GM04503 (cell line): ENCODE measurements at places on chromosomes 1 and 21.

DNA sequence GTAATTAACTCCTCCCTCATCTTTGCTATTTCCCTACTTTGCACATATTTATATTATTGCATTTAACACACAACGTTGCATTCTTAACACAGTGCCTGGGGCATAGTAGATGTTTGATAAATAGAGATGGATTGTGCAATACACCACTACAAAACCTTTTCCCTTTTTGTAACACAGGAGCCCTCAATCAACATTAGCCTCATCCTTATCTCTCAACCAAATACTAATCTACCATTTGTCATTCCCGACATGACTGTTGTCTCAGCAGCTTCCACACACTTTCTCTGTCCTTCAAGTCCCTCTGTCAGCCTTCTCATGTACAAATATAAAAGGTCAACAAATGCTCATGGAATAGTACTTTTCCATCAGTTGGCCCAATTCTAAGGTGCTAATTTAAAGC is 78.9 kb upstream of the KCNK2 start:
- DNase-seq, result no peak

- no peak for DNase-seq
Measured at GRCh38 chr21:37800456-37801061, 115.7 kb downstream of the KCNJ6 start.

DNA sequence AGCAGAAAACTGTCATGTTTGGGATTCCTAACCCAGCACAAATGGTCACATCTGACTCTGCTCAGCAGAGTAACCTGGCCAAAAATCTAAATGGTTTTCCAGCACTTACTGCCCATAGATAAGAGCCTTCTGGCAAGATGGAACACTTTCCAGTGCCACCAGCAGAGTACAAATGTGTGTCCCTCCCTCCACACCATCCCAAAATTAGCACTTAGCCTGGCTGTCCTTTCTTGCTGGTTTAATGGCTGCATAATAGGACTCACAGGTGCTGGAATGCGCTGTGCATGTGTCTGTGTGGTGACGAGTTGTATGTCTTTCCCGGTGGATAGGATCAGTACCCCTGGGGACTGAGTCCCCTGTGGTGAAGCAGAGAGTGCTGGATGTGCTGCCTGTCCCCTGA is 49.8 kb upstream of the GJB5 start:
- DNase-seq, result no peak

GRCh38 chr1:109799445-109799844 is 35.7 kb upstream of the EPS8L3 start:
- DNase-seq, result no peak

- no peak for DNase-seq
Measured at GRCh38 chr1:156076609-156077429, 5.4 kb downstream of the MEX3A start.

- DNase-seq, result no peak
Measured at GRCh38 chr1:66368261-66368660, 165.7 kb upstream of the SGIP1 start.

DNA sequence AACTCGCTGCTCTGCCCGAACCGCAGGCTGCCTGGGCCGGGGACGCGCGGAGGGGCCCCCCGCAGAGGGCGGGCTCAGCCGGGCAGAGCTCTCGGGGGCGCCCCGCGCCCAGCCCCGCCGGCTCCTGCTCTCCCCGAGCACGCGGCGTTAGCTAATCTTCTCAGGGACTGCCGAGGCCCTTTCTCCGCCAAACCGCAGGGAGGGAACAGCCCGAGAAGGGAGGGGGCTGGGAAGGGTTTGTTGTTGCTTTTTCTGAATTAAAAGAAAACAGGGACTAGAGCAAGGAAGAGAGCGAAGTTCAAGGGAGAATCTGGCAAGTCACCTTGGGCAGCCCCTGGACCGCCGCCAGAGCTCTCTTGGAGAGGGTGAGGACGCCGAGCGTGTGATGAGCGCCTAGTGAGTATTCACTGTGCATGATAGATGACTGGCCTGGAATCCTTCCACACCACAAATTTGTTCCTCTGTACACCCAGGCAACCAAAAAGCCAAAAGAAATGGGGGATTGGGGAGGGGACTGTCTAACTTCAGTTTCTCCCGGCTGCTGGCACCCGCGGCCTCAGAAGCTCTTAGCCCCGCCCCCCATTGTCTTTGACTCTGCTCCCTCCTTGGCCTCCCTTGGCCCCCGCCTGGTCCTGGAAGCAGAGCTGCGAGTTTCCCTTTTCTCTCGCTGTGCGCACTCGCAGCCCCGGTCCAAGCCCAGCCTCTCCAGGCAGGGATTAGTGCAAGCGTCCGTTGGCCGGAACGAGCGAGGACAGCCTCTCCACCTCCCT is 19.7 kb upstream of the LMX1A start:
- DNase-seq, result peak; percentile 94

DNA sequence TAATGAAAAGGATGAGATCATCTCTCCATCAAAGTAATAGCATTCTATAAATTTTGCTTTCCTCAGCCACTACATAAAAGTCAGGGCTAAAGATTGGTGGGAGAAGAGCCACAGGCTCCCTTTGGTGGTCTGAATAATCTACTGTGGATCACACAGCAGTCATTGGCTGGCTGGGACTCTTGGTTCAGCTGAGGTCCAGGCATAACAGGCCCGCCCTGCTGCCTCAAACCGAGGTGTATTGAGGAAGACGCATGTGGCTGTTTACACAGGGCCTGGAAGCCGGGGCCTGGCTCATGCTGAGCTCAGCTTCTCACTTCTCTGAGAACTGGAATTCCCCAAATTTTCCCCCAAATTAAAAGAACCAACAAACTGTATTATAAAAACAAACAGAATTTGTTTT is 139.2 kb downstream of the PTPRC start:
- DNase-seq, result no peak

- no peak for DNase-seq
Measured at GRCh38 chr1:169383449-169383848, 15.5 kb downstream of the BLZF1 start.

GRCh38 chr1:157335056-157335455 is 196.9 kb upstream of the ETV3 start:
- no peak for DNase-seq

GRCh38 chr1:178238722-178239510 is 145.0 kb downstream of the RASAL2 start:
- peak; percentile 98 for DNase-seq

GRCh38 chr1:78787544-78787943 is 137.9 kb downstream of the IFI44 start:
- DNase-seq, result no peak

GRCh38 chr1:15678578-15678977 is 5.5 kb upstream of the PLEKHM2 start:
- DNase-seq, result peak; percentile 70

DNA sequence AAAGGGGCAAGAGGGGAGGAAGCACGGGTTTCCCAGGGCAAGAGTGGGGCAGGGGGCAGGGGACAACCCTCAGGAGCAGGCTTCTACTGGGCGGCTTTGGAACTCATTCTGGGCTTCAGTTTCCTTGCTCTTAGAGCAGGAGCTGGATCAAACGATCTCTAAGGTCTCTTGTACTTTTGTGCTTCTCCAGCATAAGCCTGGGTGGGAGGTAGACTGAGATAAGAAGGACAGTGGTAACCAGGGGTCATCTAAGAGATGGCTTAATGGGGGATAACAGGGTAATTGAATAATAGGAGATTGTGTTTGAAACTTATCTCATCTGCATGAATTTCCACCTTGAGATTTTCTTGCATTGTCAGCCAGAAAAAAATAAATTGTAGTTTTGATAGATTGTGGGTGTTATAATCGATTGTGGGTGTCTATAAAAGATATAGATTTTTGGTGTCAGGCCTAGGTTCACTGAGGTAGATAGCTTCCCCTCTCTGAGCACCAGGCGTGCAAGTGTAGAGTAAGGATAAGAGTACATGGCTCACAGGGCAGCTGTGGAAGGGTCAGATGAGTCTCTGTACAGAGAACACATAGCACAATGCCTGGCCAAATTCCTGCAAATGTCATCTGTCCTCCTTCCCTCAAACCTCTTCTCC is 68.0 kb downstream of the CD58 start:
- no peak for DNase-seq

- DNase-seq, result no peak
Measured at GRCh38 chr1:85201340-85202091, 700 bp upstream of the SYDE2 start.

DNA sequence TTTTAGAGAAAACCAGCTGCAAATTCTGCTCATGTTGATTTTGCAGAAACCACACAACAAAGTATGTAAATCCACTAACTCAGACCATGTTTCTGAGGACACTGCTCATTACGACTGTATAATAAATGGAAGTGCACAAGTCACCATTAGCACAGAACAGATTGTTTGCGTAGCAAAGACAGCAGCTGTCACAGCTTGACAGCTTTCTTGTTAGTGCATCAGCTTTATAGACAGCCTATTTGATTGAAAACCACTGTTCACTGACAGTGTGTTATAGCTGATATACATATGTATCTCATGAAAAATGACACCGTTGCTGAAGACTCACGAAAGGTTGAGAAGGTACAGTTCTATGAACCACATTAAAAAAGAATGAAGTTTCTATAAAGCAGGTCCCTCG is 560.2 kb upstream of the ZRANB2 start:
- DNase-seq, result no peak

DNA sequence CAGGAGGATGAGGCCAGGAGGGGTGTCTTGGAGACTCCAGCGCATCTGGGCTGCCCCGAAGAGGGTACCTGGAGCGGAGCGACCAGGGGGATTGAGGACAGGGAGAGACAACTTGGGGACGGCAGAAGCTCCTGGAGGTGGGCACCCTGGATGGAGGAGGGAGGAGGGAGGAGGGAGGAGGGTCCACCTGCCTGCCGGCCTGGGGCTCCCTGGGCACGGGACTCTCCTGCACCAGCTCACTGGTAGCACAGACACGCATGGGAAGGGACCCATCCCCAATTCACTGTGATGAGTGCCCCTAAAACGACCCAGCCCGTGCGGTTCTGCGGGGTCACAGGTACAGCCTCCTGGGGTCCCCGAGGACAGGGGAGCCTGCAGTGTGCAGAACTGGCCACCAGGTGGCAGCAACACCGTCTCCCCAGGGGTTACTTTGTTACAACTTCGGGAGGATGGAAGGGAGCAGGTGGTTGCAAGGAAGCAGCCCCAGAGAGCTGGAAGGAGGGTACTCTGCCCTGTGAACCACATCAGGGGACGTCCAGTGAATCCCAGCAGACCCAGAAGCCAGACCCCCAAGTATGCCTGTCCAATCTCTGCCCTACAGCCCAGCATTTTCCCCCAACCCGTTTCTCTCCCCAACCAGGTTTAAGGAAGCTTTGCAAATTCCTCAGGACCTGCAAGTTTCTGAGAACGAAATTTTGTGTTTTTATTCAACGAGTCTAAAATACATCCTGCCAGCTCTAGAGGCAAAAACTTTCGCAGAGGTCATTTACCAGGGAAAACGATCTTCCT is 482.4 kb downstream of the NPHP4 start:
- no peak for DNase-seq

- no peak for DNase-seq
Measured at GRCh38 chr1:93078638-93078985, 471 bp upstream of the MTF2 start.

DNA sequence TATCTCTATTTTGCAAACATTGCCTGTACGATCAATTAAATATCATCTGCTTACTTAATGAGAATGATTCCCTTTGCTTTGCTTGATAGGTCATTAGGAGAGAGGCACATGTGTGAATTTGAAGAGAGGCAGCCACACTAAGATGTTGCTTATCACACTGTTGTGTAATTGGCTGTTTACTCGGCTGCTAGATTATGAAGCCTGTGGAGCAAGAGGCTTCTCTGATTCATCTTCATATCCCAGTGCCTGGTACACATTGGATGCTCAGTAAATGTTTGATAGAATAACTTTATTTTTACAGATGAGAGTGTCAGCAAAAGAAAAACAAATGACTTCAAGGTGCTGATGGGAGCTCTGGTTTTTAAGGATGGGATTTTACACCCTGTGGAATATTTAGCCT is 156.2 kb upstream of the C8B start:
- no peak for DNase-seq

DNA sequence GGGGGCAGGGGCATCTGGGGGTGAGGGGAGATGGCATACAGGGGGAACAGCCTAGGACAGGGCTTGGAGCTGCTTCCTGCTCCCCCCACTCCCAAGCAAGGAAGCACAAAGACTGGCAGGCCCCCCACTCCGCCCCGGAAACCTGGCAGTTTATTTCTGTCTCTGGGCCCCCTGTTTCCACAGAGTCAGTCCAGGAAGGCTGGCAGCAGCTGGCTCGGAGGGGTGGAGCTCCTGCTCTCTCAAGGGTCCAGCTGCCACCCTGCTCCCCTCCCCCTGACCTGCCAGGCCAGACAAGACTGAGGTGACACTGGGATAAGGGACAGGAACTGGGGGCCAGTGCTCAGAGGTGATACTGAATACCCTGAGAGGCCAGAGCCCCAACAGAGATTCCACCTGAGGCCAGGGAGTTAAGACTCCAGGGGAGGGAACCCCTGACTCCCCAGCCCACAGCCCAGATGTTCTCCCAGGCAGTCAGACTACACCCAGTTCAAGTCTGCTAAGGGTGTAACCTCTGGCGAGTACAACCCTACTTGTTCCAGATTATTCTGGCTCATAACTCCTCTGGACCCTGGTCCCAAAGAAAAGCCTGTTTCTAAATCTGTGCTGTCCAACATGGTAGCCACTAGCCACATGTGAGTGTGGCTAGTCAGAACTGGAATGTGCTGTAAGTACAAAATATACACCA is 26.3 kb downstream of the AHDC1 start:
- DNase-seq, result no peak

- DNase-seq, result no peak
Measured at GRCh38 chr1:23661887-23662286, 29.7 kb upstream of the RPL11 start.

- DNase-seq, result no peak
Measured at GRCh38 chr1:1144122-1144842, 28.4 kb upstream of the C1orf159 start.

GRCh38 chr21:16078382-16078781 is 348.6 kb downstream of the USP25 start:
- DNase-seq, result no peak

DNA sequence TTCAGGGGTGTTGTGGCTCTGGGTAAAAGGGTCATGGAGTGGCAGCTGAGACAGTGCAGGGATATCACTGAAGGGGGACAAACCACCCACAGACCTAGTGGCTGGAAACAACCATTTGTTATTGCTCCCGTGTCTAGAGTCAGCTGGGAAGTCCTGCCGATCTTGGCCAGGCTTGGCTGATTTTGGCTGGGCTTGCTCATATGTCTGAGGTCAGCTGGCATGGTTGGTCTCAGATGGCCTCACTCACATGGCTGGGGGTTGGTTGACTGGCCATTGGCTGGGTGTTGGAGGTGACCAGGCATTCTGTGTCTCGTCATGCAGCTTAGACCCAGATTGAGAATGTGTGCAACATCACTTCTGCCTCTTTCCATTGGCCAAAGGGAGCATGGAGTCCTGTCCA is 203.8 kb upstream of the POU3F1 start:
- no peak for DNase-seq

- DNase-seq, result no peak
Measured at GRCh38 chr1:197695961-197696360, 79.3 kb downstream of the DENND1B start.

DNA sequence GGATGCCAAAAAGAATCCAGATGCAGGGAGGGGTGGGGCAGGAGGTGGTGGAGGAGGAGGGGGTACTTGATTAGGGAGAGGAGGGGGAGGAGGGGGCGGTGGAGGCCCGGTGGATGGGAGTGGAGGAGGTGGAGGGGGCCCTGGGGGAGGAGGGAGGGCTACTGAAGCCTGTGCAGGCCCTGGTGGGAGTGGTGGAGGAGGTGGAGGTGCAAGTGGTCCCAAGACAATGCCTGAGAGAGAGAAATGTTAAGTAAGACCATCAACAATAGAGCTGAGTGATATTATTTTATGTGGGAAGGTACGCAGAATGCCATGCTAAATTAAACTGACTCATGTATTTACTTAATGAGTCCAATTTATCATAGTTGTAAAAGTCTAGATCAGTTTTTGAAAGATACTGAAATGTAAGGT is 86.8 kb upstream of the LBR start:
- no peak for DNase-seq
